Thymus (tissue), 14 donors: ENCODE measurements at places on chromosomes 3 and 15.

DNA sequence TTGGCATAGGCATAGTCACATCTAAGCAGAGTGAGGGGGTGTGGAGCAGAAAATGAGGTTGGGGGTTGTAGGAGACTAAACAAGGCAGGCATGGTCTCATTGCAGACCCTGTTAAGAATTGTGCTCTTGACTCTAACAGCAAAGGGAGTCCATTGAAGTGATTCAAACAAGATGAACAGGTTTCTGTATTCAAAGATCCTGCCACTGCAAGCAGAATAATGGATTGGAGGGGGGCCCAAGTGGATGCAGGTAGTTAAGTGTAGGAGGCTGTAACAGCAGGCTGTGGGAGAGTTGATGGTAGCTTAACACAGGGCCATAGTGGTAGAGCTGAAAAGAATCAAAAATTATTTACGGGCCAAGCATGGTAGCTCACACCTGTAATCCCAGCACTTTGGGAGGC is 34.4 kb downstream of the CASR start:
- H3K27ac ChIP-seq = no peak overlapping the region
- H3K27me3 ChIP-seq = no peaks in the 10 kb centered on the region
- no peak overlapping the region for H3K4me3 ChIP-seq
- DNase-seq = no peak

DNA sequence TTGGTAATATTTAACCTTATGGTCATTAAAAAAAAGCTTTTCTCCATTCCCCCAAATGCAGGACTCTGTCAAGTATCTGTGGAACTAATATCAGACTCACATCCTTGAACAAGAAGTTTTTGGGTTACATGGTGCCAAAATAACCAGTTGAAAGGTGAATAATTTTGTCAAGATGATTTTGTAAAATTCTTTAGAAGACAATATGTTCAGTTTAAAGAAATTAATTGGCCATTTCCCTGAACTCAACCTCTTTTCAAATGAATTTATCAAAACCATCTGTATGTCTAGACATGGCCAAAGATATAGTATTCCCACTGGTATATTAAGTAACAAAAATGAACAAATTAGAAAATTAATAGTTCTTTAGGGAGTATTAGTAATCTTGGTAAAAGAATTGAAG is 280.5 kb downstream of the MBNL1 start:
- DNase-seq = no peak
- H3K4me1 ChIP-seq = no peaks in the 10 kb centered on the region
- H3K27me3 ChIP-seq = no peaks in the 10 kb centered on the region
- H3K36me3 ChIP-seq = no peaks in the 10 kb centered on the region
- no peak overlapping the region for H3K4me3 ChIP-seq
- no peak overlapping the region for H3K27ac ChIP-seq

GRCh38 chr3:142839831-142840230 is 49.1 kb downstream of the PCOLCE2 start:
- no peak for DNase-seq
- H3K27ac ChIP-seq = no peak overlapping the region
- H3K27me3 ChIP-seq = no peaks in the 10 kb centered on the region
- H3K4me1 ChIP-seq = no peaks in the 10 kb centered on the region
- no peak overlapping the region for H3K4me3 ChIP-seq

DNA sequence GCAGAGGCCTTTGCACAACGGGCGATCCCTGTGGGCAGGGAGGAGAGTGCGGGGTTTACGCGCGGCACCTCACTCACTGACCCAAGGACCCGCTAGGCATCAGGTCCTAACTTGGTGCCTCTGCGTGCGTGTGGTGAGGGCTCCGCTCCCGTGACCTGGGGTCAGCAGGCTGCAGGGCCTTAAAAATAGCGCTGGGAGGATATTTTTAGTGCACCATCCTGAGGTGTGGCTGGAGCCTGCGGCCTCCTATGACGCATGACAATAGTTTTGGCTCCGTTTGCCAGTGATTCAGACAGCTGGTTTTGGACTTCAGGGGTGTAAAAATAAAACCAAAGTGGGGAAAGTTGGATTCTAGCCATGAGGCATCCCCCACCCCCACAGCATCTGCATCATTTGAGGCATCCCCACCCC is 139.0 kb downstream of the FAM43A start:
- H3K27me3 ChIP-seq = no peaks in the 10 kb centered on the region
- no peaks in the 10 kb centered on the region for H3K36me3 ChIP-seq
- peaks cover 2% of the 10 kb centered on the region for H3K4me1 ChIP-seq
- DNase-seq = no peak
- no peak overlapping the region for H3K4me3 ChIP-seq

DNA sequence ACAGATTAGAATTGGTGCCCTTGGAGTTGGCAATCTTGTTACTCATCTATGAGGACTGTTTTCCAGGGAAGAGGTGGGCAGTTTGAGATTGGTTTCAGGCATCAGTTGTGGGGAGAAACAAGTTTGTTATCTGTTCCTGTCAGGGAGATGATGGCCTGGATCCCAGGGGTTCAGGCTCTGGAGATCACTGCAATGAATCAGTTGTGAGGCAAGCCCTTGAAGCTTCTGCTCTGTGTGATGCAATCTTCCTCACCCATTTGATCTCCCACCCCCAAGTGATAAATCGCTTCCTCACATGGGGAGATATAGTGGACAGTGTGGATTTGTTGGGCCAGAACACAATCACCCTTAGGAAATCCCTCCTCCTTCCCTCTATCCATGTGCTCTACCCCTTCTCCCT is 276.6 kb upstream of the LRTM1 start:
- no peak overlapping the region for H3K27ac ChIP-seq
- H3K36me3 ChIP-seq = no peaks in the 10 kb centered on the region
- H3K4me1 ChIP-seq = no peaks in the 10 kb centered on the region
- H3K27me3 ChIP-seq = no peaks in the 10 kb centered on the region
- no peak for DNase-seq
